ENCODE measurements at places on chromosomes 11 and 22. TPM values are rescaled to one million over a fixed set of nuclear protein-coding genes. Genes with fewer than 3 reads are reported as not detected.

HPX gene
- total RNA-seq = 1.6 TPM

MYBPC3 gene
- 0.16 TPM for total RNA-seq

HEPHL1 gene
- total RNA-seq = not detected

THRSP gene
- total RNA-seq = not detected

MMP11 gene
- 3.8 TPM for total RNA-seq

FAT3 gene
- not detected for total RNA-seq

PDE2A gene
- 1.9 TPM for total RNA-seq

Data from naive thymus-derived CD8-positive, alpha-beta T cell (primary cell).